ENCODE measurements at places on chromosomes 4 and X.

DNA sequence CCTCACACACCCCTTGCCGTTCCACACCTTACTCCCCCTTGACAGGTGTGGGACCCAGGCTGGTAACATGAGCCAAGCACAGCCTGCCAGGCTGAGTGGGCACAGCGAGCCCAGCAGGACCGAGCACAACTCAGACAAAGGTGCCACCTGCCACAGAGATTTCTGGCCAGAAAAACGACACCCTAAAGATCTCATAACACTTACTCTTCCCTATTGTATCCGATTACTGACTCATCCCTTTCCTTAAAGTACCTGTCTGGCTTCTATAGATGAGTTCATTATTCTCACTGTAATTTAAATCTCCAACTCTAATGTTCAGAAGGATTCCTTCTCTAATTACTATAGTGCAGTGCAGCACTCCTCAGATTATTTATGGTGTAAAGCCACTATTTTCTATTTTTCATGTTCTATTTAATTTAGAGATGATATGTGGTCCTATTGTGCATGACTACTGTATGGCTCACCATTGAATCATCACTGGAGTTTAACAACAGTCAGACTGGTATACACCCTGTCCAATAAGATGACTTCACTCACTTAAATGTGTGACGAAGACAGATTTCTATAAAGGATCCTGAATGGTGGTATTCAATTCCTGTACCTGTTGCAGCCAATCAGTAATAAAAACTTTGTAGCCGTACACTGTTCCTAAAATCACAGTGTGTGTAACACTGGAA is 7.6 kb upstream of the SYTL5 start:
- no peak for DNase-seq

GRCh38 chrX:100649550-100650356 is 5.8 kb downstream of the SRPX2 start:
- no peak for DNase-seq

DNA sequence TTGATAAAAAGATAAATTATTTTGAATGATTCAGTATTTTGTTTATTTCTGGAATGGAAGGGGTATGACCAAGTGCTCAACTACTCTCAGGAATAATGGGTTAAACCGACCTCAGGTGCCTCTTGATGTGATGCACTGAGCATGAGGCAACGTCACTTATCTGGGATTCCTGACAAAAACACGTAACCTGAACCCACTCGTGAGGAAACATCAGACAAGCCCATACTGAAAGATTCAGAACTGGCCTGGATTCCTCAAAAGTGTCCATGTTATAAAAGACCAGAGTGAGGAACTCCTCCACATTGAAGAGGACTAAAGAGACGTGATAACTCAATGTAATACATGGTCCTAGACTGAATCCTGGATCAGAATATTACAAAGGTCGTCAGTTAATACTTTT is 144.0 kb downstream of the FNIP2 start:
- DNase-seq = no peak

DNA sequence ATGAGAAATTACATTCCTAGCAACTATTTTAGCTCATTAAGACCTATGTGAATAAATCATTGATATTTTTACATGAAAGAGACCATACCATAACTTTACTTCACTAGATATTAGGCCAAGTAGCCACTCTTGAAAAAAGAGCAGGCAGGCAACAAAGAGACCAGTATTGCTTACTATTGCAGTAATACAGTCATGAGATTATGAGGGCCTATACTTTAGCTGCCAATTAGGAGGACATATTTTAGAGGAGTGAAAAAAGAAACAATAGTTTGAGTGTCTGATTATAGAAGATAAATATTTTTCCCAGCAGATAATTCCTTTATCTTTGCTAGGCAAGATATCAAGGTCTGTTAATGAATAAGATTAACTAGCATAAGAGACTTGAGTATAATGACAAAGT is 739.0 kb downstream of the GRID2 start:
- no peak for DNase-seq

DNA sequence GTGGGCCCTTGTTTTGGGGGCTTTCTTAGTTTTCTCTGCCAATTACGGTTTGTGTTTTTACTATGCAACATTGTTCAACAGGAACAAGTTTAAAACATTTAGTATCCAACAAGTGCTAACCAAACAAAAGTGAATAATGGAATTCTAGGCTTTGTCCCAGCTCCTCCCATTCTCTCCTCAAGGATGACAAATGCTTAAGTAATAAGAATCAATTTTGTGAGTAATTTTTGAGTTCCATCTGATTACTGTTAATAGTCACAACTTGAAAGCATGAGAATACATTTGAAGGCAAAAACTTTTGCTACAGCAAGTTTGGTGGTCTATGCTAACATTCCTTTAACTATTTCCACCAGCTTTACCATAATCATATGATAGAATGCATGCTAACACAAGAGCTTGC is 78.1 kb upstream of the HPGD start:
- DNase-seq = no peak

GRCh38 chr4:2788532-2789103 is 4.3 kb upstream of the SH3BP2 start:
- no peak for DNase-seq

- no peak for DNase-seq
These were observed 369.5 kb upstream of the FAM241A start for GRCh38 chr4:111775556-111776297.

DNA sequence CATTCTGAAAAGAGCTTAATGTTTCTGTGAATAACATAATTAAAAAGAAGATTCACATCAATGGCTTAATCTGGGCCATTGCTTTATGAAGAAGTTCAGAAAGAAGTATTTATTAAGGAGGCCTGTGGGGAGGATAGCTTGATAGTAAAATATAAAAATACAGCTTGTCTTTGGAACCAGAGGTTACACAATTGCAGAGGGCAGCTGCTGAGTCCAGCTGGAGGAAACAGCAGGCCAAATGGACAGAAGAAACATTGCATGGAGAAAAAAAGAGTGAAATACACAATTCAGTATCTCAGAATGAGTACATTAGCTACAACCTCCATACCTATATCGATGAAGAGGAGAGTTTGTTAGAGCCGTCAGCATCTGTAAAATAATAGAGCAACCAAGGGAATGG is 148.0 kb upstream of the NPY2R start:
- DNase-seq = no peak

DNA sequence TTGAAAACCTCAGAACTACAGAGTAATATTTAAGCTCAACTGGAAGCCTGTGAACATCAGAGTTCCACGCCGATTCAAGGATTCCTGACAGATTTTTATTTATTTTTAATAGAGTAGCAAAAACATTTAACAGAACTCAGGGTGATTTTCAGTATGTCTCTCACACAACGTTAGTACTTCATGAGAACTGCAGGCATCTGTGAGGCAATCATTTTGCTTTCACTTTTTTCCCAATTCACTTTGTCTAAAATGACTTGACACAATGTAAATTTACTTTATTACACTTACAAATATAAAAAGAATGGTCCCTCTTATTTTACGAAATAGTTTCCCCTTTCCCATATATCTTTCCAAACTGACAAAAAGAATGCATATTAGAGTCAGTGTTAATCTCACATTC is 869.5 kb upstream of the EPHA5 start:
- DNase-seq = no peak

DNA sequence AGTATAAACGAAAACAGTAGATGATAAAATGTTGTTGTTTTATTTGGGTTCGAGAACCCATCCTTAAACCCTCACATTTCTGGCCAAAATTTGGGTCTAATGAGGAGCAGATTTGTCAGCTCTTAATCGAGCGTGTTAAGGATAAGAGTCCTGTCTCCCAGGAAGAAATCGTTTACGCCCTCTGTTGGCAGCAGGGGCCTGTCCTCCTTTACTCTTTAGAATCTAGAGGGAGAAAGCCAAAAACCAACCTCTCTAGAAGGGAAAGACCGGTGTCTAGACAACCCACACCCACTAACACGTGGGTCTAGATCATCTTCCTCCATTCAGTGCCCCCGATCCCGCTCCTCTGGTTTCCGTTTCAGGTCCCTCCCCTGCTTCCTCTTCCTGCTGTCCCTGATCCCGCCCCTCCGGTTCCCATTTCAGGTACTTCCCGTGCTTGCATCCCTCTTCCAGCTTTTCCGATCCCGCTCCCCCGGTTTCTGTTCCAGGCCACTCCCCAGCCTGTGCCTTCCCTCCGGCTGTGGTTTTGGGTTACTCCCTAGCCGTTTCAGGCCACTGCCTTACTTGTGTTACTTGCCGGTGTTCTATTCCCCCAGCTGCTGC is 339.1 kb downstream of the PAPSS1 start:
- DNase-seq = no peak

GRCh38 chr4:112938461-112939058 is 110.9 kb upstream of the ANK2 start:
- DNase-seq = no peak

DNA sequence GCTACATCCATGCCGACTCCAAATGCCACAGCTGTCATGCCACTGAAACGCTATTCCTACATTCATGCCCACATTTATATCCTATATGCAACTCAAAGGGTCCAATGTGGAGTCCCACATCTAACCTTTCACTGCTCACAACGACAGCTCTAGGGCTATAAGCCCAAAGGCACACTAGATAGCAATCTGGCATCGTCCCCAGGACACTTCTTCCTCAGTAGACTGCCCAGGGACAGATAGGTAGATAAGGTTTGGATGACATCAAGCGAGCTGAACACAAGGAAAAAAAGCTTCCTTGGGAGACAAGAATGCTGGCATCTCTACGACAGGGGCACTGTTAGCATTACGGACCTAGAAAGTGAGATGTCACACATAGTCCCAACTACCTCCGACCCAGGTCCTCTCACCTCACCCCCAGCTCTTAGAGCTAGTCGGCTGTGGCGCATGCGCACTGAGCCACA is 685 bp downstream of the RAB9B start:
- no peak for DNase-seq

DNA sequence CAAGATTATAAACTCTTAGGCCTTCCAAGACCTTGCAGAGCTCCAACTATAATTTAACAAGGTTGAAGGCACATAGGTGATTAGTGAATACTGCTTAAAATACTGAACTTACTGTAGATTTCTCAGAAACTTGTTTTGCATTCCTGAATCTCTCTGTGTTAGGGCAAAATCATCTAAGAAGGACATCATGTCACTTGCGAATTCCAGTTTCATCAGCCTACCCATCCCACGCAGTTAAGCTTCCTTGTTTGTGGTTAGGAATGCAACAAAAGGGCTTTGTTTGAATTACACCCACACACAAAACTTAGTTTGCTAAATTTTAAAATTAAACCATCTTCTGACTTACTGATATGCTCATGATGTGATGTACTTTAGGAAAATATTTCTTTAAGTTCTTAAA is 174.0 kb downstream of the SOWAHB start:
- DNase-seq = no peak

DNA sequence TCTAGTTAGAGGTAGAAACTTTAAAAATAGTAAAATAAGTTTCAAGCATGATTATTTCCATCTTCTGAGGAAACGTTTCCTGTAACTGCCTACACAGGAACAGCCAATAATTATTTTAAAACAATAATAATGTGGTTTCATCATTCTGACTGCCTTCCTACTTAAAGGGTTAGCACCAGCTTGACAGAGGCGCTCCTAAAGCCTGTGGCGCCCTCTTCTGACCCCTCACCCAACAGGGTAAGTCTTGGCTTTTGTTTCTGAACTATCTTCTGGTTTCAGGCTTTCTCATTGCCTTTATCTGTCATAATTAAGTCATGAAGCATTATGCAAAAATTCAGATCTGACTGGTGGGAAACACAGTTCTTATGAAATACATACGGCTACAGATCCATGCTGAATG is 96.7 kb downstream of the ITM2A start:
- no peak for DNase-seq

DNA sequence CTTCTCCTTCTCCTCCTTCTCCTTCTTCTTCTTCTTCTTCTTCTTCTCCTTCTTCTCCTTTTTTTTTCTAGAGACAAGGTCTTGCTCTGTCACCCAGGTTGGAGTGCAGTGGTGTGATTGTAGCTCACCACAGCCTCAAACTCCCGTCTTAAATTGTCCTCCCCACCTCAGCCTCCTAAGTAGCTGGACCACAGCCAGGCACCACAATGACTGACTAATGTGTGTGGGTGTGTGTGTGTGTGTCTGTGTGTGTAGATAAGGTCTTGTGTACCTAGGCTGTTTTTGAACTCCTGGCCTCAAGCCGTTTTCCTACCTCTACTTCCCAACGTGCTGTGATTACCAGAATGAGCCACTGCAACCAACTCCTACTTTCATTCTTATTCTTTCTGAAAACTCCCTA is 390.9 kb downstream of the ADAM29 start:
- DNase-seq = no peak

- DNase-seq = no peak
These were observed 5.1 kb downstream of the G6PD start for GRCh38 chrX:154541589-154541895.

DNA sequence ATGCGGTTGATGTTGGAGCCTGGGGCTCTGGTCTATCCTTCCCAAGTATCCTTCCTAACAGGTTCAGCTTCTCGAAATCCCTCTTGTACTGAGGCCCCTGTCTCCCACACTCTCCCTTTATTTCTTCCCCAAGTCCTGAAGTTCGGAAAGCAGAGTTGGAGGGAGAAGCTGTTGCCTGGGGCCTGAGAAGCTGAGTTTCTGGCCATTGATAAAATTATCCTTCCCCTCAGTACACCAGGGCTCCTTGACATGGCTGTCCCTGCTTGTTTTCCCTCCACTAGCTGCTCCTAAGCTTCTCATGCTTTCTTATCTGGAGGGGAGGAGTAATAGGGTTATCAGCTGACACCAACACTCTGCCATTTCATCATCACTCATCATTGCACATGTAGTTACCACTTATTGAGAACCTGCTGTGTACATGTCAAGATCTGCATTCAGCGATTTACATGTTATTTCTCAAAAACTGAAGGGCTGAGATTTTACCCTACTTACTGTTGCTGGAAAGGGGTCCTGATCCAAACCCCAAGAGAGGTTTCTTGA is 58.0 kb downstream of the FUNDC1 start:
- DNase-seq = no peak

DNA sequence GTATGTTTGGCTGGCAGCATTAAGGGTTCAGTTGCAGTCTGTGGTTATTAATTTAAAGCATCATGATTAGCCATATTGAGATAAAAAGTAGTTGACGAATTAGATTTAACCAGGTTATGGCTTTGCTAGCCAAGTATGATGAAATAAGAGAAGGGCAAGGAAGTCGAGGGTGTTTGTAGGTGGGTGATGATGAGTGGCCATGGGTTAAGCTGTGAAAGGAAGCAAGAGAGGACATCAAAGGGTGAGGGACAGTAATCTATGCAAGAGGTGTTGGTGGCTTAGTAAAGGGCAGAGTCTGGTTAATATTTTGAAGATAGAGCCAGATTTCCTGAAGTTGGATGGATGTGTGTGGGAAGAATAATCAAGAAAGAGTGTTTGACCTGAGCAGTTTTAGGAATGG is 44.5 kb downstream of the STIM2 start:
- DNase-seq = no peak

DNA sequence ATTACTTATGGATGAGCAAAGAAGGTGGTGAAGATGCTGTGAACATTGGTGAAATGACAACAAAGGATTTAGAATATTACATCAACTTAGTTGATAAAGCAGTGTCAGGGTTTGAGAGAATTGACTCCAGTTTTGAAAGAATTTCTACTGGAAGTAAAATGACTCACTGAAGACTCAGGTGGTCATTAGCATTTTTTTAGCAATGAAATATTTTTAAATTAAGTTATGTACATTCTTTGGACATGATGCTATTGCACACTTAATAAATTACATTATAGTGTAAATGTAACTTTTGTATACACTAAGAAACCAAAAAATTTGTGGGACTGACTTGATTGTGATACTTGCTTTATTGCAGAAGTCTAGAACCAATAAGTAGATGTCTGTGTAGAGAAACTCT is 56.9 kb downstream of the USO1 start:
- DNase-seq = no peak

All from left renal cortex interstitium (tissue), 4 donors.